ENCODE measurements at places on chromosomes 5 and 9.

GRCh38 chr5:94409440-94409839 lies 209.0 kb downstream of the KIAA0825 start:
- DNase-seq, result no peak

DNA sequence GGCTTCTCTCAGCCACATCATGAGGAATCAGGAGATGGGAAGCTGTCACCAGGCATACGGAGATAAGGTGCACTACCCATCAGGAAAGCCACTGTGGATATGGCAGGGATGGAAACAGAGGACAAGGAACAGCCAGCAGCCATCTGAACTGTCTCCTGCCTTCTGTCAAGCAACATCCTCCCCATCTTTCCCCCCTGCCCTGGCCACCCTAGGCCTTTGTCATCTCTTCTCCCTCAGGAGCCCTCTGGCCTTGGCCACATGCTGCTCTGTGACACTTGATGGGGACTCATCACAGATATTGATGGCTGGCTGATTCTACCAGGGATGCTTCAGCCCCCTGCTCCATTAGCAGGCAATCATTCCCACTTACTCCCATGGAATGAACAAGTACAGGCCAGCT lies 21.1 kb upstream of the MEIKIN start:
- DNase-seq, result no peak

DNA sequence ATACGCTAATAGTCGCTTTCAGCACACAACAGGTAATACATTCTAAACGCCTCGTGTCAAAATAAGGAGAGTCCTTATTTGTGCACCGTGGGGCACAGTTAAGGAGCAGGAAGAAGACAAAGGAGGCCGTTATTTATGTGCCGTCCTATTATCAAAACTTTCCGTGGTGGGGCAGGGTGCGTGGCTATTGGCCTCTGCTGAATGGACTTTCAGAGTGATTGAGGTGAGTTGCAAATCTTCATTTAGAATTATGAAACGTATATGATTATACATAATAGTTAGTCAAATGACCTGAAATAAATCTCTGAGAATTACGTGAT lies 833 bp downstream of the C5orf24 start:
- DNase-seq, result no peak

DNA sequence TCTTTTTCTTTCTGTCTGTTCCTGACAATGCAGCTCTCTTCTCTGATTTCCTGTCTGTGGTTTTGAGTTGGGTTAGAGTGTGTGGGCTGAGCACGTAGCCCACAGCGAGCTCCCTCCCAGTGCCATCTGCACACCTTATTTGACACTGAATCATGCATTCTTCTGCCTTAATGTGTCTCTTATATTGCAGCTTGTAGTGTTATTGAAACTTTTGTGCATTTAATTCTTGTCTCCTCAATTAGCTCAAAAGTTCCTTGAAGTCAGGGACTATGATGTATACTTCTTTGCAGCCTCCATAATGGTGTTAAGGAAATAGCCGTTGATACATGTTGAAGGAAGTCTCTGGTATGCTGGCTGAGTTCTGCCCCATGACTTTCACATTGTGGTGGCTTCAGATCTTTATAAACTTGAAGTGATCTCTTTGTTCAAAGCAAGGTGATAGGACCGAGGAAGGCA lies 576.2 kb upstream of the CLINT1 start:
- no peak for DNase-seq

DNA sequence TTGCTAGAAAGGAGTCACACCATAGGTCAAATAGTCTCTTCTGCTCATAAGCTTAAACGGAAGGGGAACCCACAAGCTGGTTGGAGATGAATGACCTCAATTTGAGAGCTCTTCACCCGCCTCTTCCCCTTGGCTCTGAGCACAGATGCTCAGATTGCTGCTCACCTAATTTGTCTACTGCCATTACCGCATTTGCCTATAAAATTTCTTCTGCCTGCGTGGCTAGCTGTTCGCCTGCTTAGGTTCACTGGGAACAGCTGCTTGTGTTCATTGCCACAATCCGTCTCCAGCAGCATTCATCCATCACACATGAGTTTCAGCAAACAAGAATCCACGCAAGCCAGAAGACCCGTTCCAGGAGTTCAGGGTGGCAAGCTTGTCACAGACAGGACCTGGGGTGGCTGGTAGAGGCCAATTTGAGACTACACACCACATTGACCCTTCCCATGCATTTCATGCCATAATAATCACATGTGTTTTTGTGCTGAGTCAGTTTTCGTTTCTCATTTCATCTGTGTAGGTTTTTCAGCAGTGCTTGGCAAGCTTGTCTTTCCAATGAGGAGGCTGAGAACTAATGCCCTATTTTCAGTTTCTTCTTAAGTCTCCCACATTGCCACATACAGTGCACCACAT lies 50.2 kb upstream of the DNAH5 start:
- peak; percentile 65 for DNase-seq

DNA sequence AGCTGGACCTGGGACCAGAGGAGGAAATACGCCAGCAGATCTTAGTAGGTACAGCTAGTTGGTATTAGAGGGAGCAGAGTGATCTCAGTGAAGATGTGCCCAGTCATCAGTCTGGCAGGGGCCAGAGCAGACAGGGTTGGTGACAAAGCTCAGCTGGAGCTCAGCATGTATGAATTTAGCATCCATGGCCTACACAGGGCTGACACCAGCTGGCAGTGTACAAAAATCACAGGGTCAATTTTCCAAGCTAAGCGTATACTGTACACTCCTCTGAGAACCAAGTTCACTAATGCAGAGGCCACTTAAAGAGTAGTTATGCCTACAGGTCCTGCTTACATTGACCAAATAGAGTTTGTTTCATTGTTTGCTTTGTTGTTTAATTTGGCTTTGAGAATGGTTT lies 146.6 kb downstream of the SLC24A2 start:
- no peak for DNase-seq

DNA sequence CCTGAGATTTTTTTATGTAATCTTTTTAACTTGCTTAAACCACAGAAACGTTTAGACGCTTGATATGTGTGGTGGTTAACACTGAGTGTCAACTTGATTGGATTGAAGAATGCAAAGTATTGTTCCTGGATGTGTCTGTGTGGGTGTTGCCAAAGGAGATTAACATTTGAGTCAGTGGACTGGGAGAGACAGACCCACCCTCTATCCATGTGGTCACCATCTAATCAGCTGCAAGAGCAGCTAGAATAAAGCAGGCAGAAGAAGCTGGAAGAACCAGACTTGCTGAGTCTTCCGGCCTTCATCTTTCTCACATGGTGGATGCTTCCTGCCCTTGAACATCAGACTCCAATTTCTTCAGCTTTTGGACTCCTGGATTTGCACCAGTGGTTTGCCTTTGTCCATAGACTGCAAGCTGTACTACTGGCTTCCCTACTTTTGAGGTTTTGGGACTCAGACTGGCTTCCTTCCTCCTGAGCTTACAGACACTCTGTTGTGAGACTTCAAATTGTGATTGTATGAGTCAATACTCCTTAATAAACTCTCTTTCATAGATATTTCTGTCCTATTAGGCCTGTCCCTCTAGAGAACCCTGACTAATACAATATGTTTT lies 816.0 kb upstream of the CDH9 start:
- no peak for DNase-seq
